ENCODE measurements at places on chromosomes 7 and 10. TPM values are rescaled to one million over a fixed set of nuclear protein-coding genes. Genes with fewer than 3 reads are reported as not detected.

NUTM2B gene
- not detected for polyA plus RNA-seq

MMRN2 gene
- polyA plus RNA-seq, result 0.55 TPM

POU6F2 gene
- not detected for polyA plus RNA-seq

CALHM2 gene
- polyA plus RNA-seq, result 11.3 TPM

NYAP1 gene
- 0.35 TPM for polyA plus RNA-seq
